Mucosa of gallbladder (tissue), 1 donor: ENCODE measurements at places on chromosomes 4 and X. TPM values are rescaled to one million over a fixed set of nuclear protein-coding genes. Genes with fewer than 3 reads are reported as not detected.

The PCSK1N gene
- total RNA-seq, result 21.3 TPM

The ADRA2C gene
- total RNA-seq, result 6.4 TPM

The HHIP gene
- 9.5 TPM for total RNA-seq

The GYPE gene
- total RNA-seq, result 0.43 TPM

The XG gene
- 3.9 TPM for total RNA-seq

The P2RY8 gene
- total RNA-seq, result 2.3 TPM

The UGT2B11 gene
- total RNA-seq, result 26.2 TPM

The ESX1 gene
- not detected for total RNA-seq

The ZNF711 gene
- 2.6 TPM for total RNA-seq

The ANXA3 gene
- 41.9 TPM for total RNA-seq

The SLC25A31 gene
- not detected for total RNA-seq

The TEX13D gene
- not detected for total RNA-seq

The GUCY1A1 gene
- total RNA-seq, result 20.0 TPM

The EGF gene
- total RNA-seq, result 1.6 TPM

The CCKAR gene
- 68.5 TPM for total RNA-seq

The CSAG2 gene
- total RNA-seq, result not detected

The VBP1 gene
- 36.9 TPM for total RNA-seq

The CCDC149 gene
- total RNA-seq, result 24.2 TPM

The HS6ST2 gene
- total RNA-seq, result 1.2 TPM

The TMEM35A gene
- total RNA-seq, result 4.0 TPM

The TMEM271 gene
- not detected for total RNA-seq

The CFP gene
- total RNA-seq, result 2.4 TPM

The DOCK11 gene
- 16.3 TPM for total RNA-seq

The STOX2 gene
- total RNA-seq, result 6.6 TPM

The FGFRL1 gene
- total RNA-seq, result 28.2 TPM

The ADAMTS3 gene
- 0.40 TPM for total RNA-seq

The TTC29 gene
- not detected for total RNA-seq

The SLC34A2 gene
- 32.1 TPM for total RNA-seq

The SSX2 gene
- not detected for total RNA-seq

The PRIMPOL gene
- 15.9 TPM for total RNA-seq

The PCDH10 gene
- total RNA-seq, result 1.0 TPM

The TCP11X1 gene
- not detected for total RNA-seq
